Fibroblast of skin of abdomen (primary cell): ENCODE measurements at places on chromosomes 7 and 10.

DNA sequence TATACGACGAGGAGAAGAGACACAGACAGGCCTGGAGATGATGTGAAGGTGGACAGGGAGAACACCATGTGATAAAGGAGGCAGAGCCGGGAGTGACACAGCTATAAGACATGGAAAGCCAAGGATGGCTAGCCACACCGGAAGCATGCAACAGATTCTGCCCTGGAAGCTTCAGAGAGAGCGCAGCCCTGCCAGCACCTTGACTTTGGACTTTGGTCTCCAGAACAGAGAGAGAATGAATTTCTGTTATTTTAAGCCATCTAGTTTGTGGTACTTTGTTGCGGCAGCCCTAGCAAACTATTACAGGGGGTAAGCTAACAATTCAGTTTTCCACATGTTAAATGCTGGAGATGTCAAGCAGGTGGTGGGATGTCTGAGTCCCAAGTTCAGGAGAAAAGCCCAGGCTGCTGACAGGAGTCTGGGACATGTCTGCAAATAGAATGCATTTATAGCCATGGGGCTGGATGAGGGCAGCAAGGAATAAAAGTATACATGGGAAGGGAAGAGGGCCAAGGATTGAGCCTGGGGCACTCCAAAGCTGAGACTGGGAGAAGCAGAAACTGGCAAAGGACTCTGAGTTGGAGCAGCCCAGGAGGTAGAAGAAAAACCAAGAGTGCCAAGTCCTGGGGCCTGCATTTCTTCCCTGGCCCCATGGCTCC is 65.1 kb downstream of the ATXN7L1 start:
- no peak for DNase-seq

DNA sequence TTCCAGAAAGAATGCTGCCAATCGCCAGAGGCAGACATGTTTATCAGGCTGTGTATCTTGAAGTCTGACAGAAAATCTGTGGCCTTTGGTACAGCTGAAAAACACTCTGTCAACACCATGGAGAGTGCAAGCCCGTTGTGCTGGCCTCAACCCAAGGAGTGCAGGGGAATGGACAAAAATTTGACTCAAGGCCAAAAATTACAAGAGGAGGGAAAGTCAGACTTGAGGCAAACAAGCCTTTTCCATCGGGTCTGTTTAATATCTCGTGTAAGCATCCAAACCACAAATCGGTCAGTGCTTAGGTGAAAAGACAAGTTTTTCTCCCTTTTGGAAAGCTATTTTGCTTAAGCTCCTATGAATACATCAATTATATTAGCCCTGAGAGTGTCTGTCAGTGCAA is 305.3 kb upstream of the NFE2L3 start:
- peak; percentile 93 for DNase-seq

- DNase-seq, result peak; percentile 52
These were observed 491.9 kb downstream of the PARD3 start for GRCh38 chr10:34323192-34323591.

GRCh38 chr7:66297579-66297978 is 92.4 kb downstream of the TPST1 start:
- no peak for DNase-seq

- no peak for DNase-seq
These were observed 40.9 kb downstream of the HDAC9 start for GRCh38 chr7:18536486-18536885.

DNA sequence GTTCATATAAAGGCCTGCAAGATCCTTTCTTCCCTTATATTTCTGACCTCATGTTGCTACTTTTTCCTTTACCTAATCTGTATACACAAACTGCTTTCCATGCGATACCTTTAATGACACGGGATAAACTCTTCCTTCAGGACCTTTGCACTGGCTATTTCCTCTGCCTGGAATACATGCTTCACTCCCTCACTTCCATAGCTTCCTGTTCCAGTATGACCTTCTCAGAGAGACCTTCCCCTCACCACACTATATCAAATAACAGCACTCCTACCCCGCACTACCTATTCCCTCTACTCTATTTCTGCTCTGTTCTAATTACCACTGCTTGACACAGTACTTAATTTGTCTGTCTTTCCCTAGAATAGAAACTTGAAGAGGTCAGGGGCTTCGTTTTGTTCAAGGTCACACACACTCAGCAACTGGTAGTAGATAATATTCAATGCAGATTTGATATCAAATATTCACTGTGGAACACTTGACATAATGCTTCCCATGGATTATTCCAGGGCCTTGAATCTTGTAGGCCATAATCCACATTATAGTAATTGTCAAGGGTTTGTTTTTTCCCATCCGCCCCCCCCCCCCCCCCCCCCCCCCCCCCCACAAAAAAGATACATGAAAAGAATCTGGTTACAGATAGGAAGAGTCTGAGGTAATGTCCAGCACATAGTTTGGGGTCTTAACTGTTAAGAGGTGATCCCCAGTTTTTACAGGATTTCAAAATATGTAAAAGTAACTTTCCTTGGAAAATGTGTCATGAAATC is 11.1 kb downstream of the SYPL1 start:
- DNase-seq, result no peak

GRCh38 chr7:157012113-157012547 is 1.7 kb upstream of the MNX1 start:
- no peak for DNase-seq

- no peak for DNase-seq
These were observed 135.8 kb downstream of the MAPK8 start for GRCh38 chr10:48442090-48442808.

DNA sequence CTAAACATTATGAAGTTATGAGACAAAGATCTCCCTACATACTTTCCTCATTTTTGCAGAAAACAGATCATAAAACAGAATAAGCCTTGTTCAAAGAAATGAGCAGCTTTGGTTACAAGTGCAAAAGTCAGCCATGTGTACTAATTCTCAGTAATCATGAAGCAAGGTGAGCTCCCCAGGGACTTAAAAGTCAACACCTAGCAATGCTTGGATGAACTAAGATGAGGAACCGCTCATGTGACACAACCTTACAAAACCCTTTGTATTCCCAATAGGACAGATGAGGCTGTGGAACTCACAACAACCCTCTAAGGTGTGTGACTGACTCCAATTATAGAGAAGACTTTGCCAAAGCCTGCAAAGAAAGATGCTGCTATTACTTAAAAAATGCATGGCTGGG is 154.5 kb downstream of the SLC25A13 start:
- no peak for DNase-seq

DNA sequence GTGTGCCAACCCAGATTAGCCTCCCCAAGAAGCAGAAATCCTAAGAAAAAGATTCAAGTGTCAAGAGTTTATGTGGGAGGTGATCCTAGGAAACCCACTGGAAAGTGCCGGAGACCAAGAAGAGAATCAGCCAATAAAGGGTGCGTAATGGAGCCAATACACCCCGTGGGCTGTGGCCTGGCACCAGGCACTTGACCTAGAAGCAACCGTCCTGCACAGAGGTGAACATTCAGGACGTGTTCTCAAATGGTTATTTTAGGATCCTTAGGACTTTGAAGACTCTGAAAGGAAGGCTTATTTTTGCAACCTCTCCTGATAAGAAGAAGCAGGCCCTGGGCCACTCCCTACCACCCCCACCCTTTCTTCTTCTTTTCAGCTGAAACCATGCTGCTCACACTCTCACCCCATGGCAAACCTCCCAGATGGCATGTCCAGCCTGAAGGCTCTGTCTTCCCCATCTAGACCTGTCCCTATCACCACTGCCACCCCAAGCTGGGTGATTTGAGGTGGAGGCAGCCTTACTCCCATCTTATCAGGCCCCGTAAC is 46.6 kb downstream of the VSTM4 start:
- no peak for DNase-seq

DNA sequence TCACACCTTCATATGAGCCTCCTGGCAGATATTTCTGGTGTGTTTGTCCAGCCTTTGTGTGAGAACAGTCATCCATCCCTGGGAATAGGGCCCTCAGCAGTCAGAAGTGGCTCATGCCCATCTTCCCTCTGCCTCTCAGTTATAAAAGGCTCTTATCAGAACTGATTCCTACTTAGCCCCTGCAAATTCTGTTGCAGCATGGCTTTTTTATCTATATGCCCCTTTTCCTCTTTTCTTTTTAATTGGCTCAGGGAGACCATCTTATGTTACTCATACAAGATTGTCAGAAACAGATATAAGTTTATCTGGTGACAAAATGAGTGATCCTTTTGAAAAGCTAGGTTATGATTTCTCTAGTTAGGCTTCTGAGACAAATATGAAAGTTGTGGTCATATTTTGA is 194.1 kb downstream of the CREB5 start:
- DNase-seq, result no peak

DNA sequence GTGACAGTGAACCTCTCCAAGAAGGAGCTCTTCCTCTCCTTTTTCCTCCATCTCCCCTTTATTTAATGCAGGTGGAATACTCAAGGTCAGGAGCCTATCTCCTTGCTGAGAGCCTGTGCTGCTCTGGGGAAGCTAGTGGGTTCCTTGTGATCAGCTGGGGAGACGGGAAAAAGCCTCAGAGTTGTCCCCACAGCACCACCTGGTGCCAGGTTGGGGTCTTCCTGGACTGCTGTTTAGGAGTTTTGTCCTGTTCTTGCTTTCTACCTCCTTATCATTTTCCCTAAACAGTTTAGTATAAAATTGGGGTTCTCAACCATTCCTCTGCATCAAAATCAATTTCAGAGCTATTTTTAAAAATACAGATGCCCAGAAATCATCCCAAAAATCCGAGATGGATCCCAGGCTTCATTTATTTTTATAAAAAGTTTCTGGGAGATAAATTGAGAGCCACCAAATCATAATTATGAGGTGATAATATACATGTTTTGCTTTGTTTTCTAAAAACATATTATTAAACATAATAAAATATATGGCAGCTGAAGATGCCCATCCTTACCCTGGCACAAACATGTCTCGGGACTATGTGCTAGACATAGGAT is 44.3 kb downstream of the MACC1 start:
- DNase-seq, result peak; percentile 64

DNA sequence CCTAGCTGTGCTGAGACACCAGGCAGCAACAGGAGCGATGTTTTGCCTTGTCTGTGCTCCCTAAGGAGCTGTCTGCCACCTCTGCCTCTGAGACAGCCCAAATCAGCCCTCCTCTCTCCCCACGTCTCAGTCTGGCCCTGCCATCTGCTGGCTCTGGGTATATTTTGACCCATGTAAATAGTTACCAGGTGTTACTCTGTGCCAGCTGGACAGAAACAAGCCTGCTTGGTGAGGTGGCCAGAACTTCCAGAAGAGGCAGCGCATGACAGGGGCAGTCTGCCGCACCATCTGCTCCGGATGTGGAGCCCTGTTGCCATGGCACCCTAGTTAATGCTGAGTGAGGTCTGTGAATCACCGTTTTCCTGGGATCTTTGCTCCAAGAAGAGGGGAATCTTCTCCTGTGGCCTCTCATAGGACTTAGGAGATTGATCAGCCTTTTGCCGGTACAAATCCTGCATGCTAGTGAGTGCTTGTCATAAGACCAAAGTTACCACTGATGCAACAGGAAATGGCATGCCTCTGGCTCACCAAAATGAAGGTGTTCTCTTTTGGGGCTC is 31.8 kb downstream of the GSTO2 start:
- DNase-seq, result peak; percentile 98

DNA sequence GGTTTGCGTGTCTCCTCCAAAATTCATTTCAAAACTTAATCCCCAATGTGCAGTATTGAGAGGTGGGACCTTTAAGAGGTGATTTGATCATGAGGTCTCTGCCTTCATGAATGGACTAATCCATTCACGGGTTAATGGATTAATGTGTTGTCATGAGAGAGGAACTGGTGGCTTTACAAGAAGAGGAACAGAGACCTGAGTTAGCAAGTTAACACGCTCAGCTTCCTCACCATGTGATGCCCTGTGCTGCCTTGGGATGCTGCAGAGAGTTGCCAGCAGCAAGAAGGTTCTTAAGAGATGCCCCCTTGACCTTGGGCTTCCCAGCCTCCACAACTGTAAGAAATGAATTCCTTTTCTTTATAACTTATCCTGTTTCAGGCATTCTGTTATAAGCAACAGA is 3.7 kb upstream of the TCTN3 start:
- DNase-seq, result no peak

DNA sequence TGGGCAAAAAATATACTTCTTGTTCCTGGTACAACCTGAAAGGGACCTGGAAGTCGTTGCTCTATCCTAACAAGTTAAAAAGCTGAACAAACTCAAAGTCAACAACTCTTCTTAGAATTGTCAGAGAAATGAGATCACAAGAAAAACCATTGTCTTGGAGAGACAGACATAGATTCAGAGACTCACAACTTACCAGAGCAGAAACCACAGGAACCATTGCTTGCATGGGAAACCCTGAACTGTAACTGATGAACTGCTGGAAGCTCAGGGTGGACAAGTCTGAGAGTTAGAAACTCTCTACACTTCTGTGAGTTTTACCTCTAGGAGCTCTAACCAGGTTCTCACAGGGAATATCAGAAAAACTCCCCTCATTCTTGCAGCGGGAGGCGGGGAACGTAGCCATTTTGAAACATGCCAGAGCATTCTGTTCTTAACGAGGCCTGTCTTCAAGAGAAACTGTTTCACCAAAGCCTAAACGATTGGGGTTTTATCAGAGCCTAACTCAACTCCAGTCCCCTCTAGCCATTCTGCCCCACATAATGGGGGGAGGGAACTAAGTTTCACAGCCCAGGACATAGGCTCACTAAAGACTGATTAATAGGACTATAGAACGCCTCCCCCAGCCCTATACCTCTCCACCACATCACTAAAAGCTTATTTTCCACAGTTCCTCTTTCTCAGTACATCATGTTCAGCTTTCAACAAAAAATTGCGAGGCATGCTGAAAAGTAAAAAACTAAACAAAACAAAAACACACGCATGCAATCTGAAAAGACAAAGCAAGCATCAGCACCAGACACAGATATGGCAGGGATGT is 12.0 kb upstream of the GSDME start:
- no peak for DNase-seq

GRCh38 chr7:139252451-139252850 is 21.4 kb downstream of the UBN2 start:
- DNase-seq, result no peak

DNA sequence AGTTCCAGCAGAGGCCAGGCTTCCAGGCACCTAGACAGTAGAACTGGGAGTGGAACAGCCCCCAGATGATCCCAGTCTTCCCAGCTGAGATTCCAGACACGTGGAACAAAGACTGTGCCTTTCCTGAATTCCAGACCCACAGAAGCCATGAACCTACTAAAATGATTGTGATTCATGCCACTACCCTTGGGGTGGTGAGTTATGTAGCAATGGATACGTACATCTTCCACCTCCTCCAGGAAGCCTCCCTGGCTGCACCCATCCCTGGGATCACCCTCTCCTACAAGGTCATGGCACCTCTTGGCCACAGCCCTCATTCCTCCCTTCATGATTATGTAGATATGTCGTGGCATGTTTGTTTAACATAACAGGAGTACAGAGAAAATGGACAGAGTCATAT is 83.4 kb downstream of the NPTX2 start:
- DNase-seq, result no peak

GRCh38 chr10:117685431-117685830 is 142.9 kb downstream of the EMX2 start:
- no peak for DNase-seq

DNA sequence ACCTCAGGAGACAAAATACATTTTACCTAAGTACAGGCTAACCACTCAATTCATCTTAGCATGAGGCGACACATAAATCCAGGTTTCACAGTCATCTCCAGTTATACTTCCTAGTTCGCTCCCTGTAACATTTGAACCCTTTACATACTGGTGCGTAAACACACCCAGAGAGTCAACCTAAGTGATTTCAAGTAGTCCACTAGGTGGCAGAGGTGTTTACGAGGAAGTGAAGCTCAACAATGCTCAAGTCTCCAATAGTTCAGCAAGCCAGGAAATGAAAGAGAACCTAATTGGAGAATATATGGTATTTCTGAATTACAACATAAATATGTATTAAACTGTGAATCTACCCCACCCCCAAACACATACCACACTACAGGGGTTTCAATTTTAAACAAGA is 76.3 kb upstream of the ABCB5 start:
- no peak for DNase-seq

- DNase-seq, result no peak
These were observed 287.9 kb upstream of the KLF14 start for GRCh38 chr7:131021902-131022301.
